ENCODE measurements at places on chromosomes 11 and 22. TPM values are rescaled to one million over a fixed set of nuclear protein-coding genes. Genes with fewer than 3 reads are reported as not detected.

The MRGPRF gene
- total RNA-seq = 0.05 TPM

The ASCL2 gene
- 6.8 TPM for total RNA-seq

The VWA5A gene
- total RNA-seq = 0.18 TPM

The FAM227A gene
- 2.7 TPM for total RNA-seq

The MAPK11 gene
- 2.2 TPM for total RNA-seq

The CARD10 gene
- total RNA-seq = 50.4 TPM

The FZD4 gene
- total RNA-seq = 1.6 TPM

The ARHGEF12 gene
- total RNA-seq = 45.1 TPM

The DCHS1 gene
- 0.05 TPM for total RNA-seq

The HBD gene
- not detected for total RNA-seq

The NXPE1 gene
- not detected for total RNA-seq

The TMEM25 gene
- total RNA-seq = 4.4 TPM

The GLB1L2 gene
- 79.0 TPM for total RNA-seq

The NRIP3 gene
- total RNA-seq = not detected

The FOLR2 gene
- not detected for total RNA-seq

The NPAT gene
- 6.9 TPM for total RNA-seq

The RAPSN gene
- total RNA-seq = not detected

The SLC25A45 gene
- total RNA-seq = 8.8 TPM

The IL17REL gene
- 0.03 TPM for total RNA-seq

The TMPRSS4 gene
- total RNA-seq = 157 TPM

The DKK3 gene
- total RNA-seq = not detected

The PACS1 gene
- 23.1 TPM for total RNA-seq

The APOL6 gene
- total RNA-seq = 6.3 TPM

The KRTAP5-11 gene
- not detected for total RNA-seq

The OR6A2 gene
- total RNA-seq = 0.08 TPM

The ARL2 gene
- total RNA-seq = 104 TPM

The TRIM6 gene
- 2.7 TPM for total RNA-seq

The CALCB gene
- not detected for total RNA-seq

The GLB1L3 gene
- total RNA-seq = not detected

The TMEM258 gene
- total RNA-seq = 113 TPM

The OR8D4 gene
- not detected for total RNA-seq

The ART1 gene
- total RNA-seq = not detected

The RNF121 gene
- total RNA-seq = 31.7 TPM

The ARRB1 gene
- total RNA-seq = 28.6 TPM

The UCP3 gene
- 0.76 TPM for total RNA-seq

The SCGB1A1 gene
- not detected for total RNA-seq

The PDE3B gene
- 31.2 TPM for total RNA-seq

The CARD16 gene
- not detected for total RNA-seq

The SOX6 gene
- total RNA-seq = 3.0 TPM

The POU2AF1 gene
- 4.0 TPM for total RNA-seq

The CARD18 gene
- not detected for total RNA-seq

The DHCR7 gene
- 369 TPM for total RNA-seq

The TRIM66 gene
- total RNA-seq = 7.0 TPM

The SLC5A12 gene
- not detected for total RNA-seq

The IFTAP gene
- total RNA-seq = 2.2 TPM

The EIF3D gene
- total RNA-seq = 216 TPM

The HARBI1 gene
- total RNA-seq = 8.0 TPM

The MAPK12 gene
- total RNA-seq = 6.6 TPM

The SYCE3 gene
- not detected for total RNA-seq

The SLC37A4 gene
- 45.0 TPM for total RNA-seq

The CRYBB2 gene
- not detected for total RNA-seq

The MEI1 gene
- not detected for total RNA-seq

The UBQLN3 gene
- total RNA-seq = not detected

The B3GAT1 gene
- not detected for total RNA-seq

The HOATZ gene
- not detected for total RNA-seq

The C11orf91 gene
- total RNA-seq = 0.31 TPM
